Fibroblast of lung (primary cell): ENCODE measurements at places on chromosomes 2 and 18.

GRCh38 chr2:227884511-227884947 is 13.1 kb downstream of the DAW1 start:
- DNase-seq: peak; percentile 72

GRCh38 chr2:57549642-57550102 is 496.9 kb upstream of the VRK2 start:
- no peak for DNase-seq

DNA sequence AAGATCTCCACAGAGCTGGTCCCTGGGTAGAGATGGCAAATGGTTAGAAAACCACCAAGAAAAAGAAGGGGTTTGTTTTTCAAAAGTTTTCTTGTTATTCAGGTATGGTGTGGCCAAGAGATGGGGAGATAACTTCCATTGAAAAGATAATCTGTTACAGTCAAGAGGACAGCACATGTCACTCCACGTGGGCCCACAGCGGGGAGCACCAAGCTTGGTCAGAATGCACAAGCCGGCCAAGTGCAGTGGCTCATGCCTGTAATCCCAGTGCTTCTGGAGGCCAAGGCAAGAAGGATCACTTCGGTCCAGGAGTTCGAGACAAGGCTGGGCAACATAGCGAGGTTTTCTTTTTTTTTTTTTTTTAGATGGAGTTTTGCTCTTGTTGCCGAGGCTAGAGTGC is 6.0 kb upstream of the LCLAT1 start:
- DNase-seq: no peak

- no peak for DNase-seq
Observed at GRCh38 chr2:160105366-160105765, 43.0 kb upstream of the PLA2R1 start.

- no peak for DNase-seq
Observed at GRCh38 chr2:34892766-34893165, 1293.7 kb upstream of the FAM98A start.

DNA sequence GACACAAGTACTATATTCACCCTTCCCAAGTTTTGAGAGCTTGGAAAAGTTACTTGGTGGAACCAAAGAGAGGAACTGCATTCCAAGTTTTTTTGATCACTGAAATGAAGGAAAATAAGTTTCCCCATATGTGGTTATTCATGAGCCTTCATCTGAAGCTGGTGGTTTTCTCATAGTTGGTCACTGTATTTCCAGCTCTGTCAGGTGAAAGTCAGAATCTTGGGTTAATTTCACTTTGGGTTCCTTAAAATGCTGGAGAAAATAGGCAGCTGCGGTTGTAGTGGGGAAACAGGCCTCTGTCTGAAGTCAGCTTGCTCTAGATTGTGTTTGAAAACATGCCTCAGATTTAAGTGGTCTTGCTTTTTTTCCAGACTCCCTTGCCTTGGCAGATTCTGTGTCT is 200.5 kb downstream of the HRH4 start:
- no peak for DNase-seq

- no peak for DNase-seq
Observed at GRCh38 chr2:173690349-173690748, 274.8 kb downstream of the SP3 start.

DNA sequence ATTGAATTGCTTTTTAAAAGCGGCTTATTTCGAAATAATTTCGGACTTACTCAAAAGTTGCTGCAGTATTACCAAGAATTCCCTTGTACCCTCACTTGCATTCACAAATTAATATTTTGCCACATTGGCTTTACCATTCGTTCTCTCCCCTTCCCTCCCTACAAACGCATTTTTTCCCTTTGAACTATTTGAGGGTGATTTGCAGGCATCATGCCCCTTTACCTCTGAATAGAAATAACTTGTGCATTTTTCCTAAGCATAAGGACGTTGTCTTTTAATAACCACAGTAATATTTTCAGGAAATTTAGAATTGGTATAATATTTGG is 608 bp downstream of the CCDC138 start:
- DNase-seq: no peak

DNA sequence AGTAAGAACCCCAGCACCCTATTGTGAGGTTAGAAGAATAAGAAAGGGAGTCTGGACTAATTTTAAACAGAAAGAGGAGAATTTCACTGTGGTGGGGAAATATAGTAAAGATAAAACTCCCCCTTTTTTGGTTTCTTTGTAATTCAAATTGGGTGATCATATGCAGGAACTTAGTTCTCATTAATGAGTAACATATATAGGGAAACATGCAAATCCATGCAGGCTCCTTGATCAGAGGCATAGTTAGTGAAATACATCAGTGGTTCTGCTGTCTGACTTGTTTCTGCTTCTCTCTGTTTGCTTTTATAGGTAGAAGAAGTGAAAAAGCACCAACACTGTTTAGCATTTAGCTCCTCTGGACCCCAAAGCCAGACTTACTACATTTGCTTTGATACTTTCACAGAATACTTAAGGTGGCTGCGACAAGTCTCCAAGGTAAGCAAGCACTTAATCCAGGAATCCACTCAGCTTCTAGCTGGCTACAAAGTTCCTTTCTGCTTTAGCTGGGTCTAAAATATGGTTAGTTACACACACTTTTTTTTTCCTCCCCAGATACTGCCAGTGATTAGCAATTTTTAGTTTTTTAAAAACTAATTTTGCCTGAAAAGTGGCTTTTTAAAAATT is 123.2 kb downstream of the PHLPP1 start:
- no peak for DNase-seq

DNA sequence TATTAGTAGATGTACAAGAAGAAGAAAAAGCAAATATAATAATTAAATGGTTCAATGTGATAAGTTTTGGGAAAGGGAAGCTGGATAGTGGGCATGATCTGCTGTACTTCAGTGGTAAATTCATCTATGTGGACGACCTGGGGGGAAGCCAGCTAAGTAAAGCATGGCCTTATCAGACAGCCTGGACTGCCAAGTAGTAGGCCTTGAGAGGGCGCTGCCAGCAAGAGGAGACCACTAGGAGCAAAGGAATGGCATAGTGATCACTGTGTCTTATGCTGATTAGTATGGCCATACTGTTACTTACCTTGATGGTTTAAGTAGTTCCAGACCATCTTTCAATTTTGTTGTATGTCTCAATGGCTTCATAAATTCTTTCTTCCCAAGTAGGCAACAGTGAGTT is 287.6 kb downstream of the SETBP1 start:
- DNase-seq: no peak

DNA sequence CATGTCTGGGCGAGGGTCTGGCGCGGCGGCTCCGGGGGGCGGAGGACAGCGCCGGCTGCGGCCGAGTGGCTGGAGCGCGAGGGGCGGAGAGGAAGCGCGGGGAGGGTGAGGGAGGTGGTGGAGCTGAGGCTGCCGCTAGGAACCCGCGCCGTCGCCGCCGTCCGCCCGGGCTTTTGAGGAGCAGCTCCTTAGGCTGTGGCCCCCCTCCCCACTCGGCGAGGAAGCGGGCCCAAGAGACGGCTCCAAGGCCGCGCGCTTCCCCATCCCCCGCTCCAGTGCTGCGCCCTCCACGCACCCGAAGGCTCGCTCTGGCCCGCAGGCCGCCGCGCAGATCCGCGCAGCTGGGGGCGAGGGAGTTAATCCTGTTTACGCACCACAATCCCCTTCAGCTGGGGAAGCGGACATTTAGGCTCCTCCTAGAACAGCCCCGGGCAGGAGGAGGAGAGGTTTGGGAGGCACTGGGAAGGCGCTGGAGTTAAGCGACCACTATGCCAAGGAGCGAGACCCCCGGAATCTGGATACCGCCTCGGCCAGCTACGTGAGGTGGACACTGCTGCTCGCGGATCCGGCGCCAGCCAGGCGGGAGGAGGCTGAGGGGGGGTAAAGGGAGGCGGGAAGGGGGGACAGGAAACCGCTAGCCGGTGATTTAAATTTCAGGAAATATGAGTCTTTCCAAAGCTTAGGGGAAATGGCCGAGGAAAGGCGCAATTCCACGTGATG is at the start of gene CNRIP1:
CNRIP1 (minus strand) TSS at position 552 of the 720 bp plus-strand sequence; CDS start at position 3, 549 bp downstream.
- peak; percentile 77 for DNase-seq

DNA sequence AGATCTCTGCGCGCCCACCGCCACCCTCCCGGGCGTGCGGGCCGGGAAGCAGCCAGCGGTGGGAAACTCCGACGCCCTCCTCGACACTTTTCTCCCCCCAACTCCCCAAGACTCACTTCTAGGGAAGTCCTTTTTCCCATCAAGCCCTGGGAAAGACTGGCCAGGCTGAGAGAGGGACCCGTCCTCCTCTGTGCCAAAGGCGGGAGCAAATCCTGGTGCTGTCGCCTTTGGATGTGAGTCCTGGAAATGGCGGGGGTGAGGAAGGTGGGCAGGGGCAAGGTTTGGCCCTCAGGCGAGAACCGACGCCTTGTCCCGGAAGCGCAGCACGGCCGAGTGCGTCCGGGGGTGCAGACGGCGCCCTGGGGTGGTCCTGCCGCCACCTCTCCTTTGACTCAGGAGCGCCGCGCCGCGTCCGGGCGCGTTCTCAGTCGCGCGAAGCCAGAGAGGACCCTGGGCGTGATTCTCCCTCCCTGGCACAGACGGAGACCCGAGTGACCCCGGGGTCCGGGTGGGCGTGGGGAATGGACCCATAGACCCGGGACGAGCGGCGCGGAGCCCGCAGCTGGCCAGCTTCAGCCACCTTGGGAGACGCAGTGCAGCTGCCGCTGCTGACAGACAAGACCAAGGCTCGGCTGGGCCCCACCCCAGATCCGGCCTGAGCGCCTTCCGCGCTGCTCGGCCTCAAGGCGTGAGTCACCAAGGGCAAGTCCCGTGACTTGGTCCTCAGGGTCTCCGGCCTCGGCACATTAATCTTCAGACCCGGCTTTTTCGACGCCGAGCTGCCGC is 3.5 kb upstream of the LBX2 start:
- DNase-seq: peak; percentile 81

DNA sequence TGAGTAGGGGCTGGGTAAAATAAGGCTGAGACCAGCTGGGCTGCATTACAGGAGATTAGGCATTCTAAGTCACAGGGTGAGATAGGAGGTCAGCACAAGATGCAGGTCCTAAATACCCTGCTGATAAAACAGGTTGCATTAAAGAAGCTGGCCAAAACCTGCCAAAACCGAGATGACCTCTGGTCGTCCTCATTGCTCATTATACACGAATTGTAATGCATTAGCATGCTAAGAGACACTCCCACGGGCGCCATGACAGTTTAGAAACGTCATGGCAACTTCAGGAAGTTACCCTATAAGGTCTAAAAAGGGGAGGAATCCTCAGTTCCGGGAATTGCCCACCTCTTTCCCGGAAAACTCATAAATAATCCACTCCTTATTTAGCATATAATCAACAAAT is 132.2 kb downstream of the ARL4C start:
- no peak for DNase-seq

GRCh38 chr2:85199698-85200097 is 66.5 kb downstream of the TCF7L1 start:
- no peak for DNase-seq

DNA sequence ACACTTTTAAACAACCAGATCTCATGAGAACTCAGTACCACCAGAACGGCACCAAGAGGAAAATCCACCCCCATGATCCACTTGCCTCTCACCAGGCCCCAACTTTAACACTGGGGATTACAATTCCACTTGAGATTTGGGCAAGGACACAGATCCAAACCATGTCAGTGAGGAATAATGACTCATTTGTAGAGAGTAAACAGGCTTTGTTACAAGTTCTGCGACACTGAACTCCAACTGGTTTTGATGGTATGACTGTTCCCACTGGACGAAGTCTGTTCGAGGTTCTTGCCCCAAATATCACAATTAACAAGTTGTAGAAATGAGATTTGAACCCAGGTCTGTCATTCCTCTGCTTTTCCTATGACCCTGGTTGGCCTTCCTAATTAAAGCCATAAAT is 718.1 kb upstream of the ID2 start:
- DNase-seq: no peak

DNA sequence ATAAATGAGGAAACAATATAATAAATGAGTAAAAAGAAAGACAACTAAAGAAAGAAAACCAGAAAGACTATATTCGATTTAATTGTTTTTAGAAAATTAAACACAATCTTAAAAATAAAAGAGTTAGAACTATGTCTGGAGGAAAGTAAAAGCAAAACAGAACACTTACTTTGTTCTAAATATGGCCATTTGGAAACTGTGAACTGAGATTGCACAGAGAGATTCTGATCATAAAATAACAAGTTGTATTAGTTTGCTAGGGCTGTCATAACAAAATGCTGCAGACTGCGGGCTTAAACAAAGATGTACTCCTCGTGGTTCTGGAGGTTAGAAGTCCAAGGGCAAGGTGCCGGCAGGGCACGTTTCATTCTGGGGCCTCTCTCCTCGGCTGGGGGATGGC is 128.1 kb upstream of the AQP4 start:
- no peak for DNase-seq

DNA sequence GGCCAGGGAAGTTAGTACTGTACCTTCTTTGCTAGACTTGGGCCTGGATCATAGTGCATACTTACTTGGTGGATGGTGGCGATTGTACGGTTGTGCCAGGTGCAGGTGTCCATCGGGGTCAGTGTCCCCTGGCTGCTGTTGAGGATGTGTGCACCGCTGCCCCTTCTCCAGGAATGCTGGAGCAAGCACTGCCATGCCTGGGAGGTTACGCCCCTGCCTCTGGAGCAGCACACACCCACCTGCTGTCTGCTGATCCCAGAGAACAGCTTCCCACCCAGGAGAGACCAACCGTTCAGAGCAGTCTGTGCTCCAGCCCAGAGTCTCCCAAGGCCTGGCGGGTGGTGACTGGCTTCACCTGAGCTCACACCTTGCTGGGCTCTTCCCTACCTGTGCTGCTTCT is 286.8 kb upstream of the HS6ST1 start:
- DNase-seq: no peak

- no peak for DNase-seq
Observed at GRCh38 chr2:159147690-159148089, 138.8 kb downstream of the WDSUB1 start.

DNA sequence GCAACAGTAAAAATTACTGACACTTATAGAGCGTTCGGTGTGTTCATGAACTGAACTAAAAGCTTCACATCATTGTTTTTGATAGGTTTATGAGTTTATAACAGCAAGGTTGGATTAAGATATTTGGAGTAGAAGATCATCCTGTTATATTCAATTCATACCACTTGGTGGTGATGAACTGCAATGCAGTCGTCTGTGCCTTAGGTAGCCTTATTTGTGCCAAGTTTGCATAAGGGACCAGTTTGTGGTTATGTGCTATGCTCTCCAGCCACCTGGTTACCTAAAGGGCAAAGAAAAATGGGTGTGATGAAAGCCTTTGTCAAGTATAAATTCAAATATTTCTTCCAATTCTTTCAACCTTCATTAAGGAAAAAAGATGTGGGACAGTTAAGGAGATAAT is 150.9 kb upstream of the KCNH7 start:
- no peak for DNase-seq

- peak; percentile 90 for DNase-seq
Observed at GRCh38 chr18:58671111-58671631, at the start of gene MALT1. Gene MALT1 (plus strand): TSS chr18:58671465. CDS start chr18:58671644, 179 bp downstream.

- DNase-seq: peak; percentile 22
Observed at GRCh38 chr2:224343226-224343625, 58.7 kb downstream of the FAM124B start.

DNA sequence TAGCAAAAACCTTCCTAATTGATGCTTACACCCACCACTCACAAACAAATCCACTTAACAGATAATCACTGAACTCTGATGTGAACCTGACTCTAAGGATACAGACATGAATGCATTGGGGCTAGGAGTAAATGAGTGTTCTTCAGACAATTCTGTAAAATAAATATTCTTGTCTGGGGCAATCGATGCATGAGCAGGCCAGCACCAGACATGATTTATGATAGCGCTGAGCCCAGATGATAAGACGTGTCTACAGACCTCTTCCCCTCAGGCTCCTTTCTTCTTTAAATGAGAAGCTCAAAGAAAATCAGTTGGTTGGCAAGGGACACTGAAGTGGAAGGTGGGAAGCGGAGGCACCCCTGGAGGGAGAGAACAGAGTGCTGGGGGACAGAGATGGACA is 27.3 kb upstream of the BIN1 start:
- no peak for DNase-seq
